ENCODE measurements at places on chromosomes 5 and 9.

GRCh38 chr9:136791516-136792276, 552 bp downstream of the TMEM141 start:
- peak; percentile 75 for DNase-seq

- no peak for DNase-seq
These were observed 56.7 kb upstream of the MAMDC2 start for GRCh38 chr9:69986970-69987369.

DNA sequence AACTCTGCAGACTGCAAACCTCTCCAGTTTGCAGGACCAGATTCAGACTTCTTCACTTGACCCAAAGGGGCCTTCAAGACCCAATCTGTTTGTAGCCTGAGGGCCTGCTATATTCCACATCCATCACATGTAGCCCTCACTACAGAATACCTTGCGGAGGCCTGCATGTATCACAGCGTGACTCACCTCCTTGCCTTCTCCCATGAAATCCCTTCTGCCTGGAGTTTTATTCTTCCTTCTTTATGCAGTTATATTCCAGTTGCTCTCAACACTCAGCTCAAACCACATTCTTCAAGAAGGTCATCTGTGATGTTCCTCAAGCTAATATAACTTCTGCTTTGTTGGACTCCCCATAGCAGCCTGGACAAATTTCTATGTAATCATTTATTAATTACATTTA, 198.5 kb upstream of the PTGER4 start:
- DNase-seq: no peak

DNA sequence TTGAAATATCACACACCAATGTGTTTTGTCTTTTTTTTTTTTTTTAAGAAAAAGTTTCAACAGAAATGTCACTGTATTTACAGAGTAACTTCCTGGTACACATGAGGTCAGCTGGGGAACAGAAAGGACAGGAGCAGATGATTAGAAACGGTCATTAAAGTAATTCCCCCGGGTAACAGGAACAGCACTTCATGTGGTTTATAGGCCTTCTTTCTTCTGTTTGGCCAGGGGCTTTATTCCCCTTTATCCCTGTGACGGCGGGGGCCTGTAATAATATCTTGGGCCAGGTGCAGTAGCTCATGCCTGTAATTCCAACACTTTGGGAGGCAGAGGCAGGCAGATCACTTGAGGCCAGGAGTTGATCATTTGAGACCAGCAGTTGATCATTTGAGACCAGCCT, 30.5 kb upstream of the MSH3 start:
- no peak for DNase-seq

DNA sequence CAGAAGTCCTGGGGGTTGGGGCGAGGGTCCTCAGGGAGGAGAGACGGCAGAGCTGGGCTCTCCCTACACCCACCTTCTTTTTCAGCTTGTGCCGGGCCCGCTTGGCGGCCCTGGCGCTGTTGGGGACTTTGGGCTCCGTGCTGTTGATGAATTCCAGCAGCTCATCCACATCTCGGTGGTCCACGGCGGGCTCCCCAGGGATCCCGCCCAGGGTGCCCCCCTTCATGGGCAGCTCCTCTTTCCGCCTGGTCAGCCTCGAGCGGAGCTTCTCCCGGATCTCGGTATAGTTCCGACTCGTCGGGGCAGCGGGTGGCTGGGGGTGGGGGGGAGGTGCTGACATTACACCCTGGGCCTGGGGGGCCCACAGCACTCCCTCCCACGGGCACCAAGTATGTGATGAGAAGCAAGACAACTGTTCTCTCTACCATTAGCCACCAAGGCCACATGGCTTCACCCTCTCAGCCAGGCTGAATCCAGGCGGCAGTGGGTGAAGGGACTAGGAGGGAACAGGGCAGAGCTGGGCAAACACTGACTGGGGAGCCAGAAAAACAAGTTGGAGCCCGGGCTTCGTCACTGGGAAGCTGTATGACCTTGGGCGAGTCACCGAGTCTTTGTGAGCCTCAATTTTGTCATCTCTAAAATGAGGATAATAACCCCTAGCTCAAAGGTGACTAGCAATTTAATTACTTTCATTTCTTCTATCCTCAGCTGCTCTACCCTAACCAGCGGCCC, 14.6 kb upstream of the DDX41 start:
- no peak for DNase-seq

GRCh38 chr5:172766287-172767108, 4.5 kb downstream of the DUSP1 start:
- DNase-seq: no peak

GRCh38 chr5:180974612-180975315, 13.9 kb upstream of the BTNL3 start:
- DNase-seq: no peak

DNA sequence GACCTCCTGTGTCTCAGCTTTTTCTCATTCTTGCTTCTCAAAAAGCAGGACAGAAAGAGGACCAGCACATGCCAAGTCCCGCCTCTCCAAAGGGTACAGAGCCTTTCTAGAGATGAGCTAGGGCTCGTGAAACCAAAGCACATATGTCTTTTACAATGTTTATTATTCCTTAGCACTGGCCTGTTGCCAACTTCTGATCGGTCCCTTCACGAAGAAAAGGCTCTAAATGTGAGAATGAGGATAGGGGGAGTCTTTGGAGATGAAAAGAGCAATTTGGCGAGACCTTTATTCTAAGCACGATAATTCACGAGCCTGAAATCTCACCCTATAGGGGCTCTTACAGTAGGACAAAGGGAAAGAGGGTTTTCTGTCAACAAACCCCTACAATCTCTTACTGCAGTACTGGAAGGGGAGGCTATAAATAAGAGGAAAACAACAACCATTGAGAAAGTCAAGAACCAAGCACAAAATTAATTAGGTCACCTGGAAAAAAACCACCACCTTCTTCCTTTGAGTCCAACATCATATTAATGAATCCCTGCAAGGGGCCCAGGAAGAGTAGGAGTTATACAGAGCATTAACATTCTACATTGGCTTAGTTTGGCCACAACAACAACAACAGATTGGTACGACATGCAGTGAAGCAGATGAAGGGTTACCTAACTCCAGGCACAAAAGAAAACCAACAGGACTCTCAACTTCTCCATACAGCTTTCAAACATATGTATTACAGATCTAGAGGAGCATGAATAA, 309.5 kb downstream of the PDE4D start:
- no peak for DNase-seq

DNA sequence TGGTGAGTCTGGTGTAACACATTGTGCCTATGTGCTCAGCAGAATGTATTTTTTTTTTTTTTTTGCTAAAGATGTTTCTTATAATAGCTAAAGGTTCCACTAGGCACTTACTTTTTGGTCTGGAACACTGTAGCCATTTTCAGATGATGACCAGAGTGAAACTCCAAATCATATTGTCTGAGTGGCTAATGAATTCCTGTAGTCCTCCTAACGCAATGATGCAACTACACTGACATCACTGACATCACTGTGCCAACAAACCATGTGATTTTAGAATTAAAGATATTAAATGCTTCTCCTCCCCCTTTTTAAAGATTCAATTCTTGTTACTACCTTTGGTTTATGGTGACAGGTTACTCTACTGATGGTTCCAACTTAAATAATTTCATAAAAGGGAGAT, 28.8 kb downstream of the JAKMIP2 start:
- DNase-seq: no peak

DNA sequence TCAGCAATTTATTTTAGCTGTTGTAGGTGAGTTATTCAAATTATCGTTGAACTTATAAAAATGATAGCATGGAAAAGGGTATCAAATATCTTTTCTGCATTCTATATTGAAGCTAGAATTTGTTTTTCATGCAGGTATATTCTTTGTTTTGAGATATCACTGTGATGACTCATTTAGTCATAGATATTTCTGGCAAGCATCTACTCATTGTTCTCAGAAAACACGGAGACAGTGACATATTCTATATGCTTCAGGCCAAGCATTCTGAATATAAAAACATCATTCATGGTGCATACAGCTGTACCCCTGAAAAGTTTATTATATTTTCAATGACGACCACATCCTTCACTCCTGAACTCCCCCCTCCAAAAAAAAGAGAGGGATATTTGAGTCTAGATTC, 150.3 kb upstream of the GRIA1 start:
- DNase-seq: no peak

GRCh38 chr5:166507810-166508425, 1783.5 kb upstream of the WWC1 start:
- DNase-seq: no peak

- DNase-seq: peak; percentile 12
These were observed 74.2 kb upstream of the SUSD1 start for GRCh38 chr9:112249277-112249676.

DNA sequence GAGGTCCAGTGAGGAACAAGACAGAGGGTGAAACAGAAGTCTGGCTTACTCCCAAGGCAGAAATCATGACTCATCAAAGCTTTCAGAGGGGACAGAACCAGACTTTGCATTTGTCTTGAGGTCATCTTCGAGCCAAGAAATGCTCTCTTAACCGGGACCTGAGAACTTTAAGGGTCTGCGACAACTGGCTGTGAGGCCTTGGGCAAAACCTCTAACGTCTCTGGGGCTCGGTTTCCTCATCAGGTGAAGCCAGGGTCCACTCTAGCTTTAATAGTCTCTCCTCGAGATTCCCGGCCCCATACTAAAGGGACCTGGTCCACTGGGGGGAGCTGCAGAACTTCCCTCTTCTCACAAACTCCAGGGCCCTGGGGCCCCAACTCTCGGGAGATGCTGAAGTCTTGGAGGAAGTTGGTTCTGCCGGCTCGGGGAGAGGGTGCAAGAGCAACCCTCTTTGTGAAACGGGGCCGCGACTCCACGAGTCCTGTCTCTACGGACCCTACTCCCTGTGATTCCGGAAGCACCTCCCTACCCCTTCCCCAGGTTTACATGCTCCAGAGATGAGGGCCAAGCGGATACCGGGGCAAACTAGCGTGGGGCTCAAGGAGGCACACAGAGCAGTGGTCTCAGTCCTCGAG, 2.6 kb downstream of the GLIS3 start:
- DNase-seq: no peak

GRCh38 chr5:1343931-1344901, 683 bp downstream of the CLPTM1L start:
- no peak for DNase-seq

DNA sequence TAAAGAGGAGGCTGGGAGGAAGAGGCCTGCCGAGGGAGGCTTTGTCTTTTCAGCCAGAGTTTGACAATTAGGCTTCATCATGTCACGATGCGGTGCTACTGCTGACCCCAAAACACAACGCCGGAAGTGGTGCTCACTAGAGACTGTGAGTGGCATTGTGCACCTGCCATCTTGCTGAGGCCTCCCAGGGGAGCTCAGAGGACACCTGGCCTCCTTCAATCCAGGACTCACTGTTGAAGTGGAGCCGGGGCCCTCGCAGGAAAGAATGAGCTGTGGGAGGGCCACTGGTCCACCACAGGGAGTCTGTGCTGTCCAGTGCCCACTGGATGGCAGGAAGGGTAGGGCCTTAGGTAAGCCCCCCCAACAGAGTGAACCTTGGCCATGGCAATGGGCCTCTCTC, 12.7 kb upstream of the SLC25A48 start:
- DNase-seq: no peak

GRCh38 chr5:117954331-117954730, 1034.0 kb downstream of the DTWD2 start:
- no peak for DNase-seq

GRCh38 chr5:154476354-154477205, 1.4 kb downstream of the HAND1 start:
- no peak for DNase-seq

- no peak for DNase-seq
These were observed 2.5 kb downstream of the ABCA2 start for GRCh38 chr9:137025517-137025966.

DNA sequence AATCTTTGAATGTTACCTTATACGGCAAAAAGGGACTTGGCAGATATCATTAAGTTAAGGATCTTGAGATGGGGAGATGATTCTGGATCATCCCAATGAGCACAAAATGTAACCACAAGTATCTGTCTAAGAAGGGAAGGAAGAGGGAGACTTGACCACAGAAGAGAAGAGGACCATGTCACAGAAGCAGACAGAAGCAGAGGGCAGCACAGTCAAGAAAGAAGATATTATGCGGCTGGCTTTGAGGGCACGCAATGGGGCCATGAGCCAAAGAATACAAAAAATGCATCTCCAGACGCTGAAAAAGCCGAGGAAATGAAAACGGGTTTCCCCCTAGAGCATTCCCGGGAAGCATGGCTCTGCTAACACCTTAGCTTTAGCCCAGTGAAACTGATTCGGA, 225.3 kb downstream of the NR2F1-AS1 start:
- no peak for DNase-seq

GRCh38 chr5:61306531-61307131, 25.4 kb upstream of the ZSWIM6 start:
- DNase-seq: peak; percentile 58

DNA sequence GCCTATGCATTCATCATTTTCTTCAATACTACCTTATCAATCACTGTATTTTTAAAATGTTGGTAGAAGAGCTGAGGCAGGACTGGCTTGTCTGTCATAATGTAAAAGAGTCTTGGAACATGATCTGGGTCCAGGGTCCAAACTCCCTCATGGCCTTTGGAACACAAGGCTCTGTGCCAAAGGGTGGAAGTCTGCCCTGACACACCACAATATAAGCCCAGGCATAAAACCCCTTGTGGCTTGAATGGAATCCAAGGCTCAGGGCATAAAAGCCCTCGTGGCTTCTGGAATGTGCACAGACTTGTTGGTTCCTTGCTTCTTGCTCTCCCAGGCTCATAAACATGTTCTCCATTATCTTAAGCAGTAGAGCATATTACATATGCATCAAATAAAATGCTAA, 48.0 kb downstream of the GABRB2 start:
- no peak for DNase-seq

Measured in activated CD4-positive, alpha-beta T cell treated with anti-CD3 and anti-CD28 coated beads, Interleukin-2, Interleukin-4, amounts not matched to agents 100 ng/mL and 50 ng/mL, durations not matched to agents 16 hours and 8 hours (primary cell).